Stimulated activated CD8-positive, alpha-beta memory T cell treated with anti-CD3 and anti-CD28 coated beads, Interleukin-4, amount 100 ng/mL, for 1 hour (primary cell): ENCODE measurements at places on chromosomes 1 and 21.

DNA sequence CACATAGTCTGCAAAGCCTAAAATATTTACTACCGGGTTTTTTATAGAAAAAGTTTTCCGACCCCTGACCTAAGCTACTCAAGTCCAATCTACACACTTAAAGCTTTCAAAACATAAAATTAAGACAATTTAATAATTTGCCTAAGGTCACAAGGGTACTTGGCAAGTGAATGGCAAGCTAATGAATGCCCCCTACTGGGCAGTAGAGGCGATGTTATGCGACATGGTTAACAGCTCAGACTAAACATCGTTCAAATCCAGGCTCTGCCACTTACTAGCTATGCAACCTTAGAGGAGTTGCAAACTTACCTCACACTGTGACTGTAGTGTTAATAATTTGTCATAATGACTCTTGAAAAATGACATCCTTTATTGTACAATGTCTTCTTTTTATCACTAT is 317.2 kb upstream of the NFIA start:
- DNase-seq = no peak

- no peak for DNase-seq
Observed at GRCh38 chr1:2404142-2404889, 8.0 kb downstream of the PEX10 start.

DNA sequence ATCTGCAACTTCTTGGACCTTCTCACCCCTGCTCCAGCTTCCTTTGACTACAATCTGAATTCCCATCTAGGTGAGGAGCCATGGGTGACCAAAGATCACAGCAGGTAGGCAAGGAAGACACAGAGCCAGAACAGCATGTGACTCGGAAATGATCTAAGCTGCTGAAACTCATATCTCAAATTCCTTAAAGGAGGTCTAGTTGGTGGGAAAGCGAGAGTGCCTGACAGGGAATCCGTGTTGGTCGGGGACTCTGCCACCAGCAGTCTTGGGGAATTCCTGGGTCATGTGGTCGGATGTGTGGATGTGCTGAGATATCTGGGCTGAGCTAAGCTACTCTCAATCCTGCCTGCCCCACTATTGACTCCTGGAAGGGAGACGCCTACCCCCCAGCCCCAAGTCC is 3.2 kb upstream of the NUAK2 start:
- no peak for DNase-seq

- no peak for DNase-seq
Observed at GRCh38 chr1:63320022-63320721, 2.2 kb upstream of the FOXD3 start.

DNA sequence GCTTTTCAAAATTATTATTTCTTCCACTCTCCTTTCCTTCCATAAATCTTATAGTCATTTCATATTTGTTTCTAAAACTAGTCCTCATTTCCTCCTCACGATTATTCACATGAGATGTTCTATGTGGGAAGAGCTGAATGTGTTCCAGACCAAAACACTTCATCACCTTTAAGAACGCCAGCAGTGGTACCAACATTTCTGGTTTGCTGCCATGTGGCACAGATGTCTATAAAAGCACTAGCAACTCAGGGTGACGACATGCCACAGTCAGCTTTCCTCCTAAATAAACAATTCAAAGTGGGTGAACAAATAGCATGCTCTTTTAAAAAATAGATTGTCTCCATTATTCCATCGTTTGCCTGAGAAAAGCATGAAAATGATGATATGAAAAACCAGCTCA is 1217.8 kb upstream of the ADGRL2 start:
- no peak for DNase-seq

DNA sequence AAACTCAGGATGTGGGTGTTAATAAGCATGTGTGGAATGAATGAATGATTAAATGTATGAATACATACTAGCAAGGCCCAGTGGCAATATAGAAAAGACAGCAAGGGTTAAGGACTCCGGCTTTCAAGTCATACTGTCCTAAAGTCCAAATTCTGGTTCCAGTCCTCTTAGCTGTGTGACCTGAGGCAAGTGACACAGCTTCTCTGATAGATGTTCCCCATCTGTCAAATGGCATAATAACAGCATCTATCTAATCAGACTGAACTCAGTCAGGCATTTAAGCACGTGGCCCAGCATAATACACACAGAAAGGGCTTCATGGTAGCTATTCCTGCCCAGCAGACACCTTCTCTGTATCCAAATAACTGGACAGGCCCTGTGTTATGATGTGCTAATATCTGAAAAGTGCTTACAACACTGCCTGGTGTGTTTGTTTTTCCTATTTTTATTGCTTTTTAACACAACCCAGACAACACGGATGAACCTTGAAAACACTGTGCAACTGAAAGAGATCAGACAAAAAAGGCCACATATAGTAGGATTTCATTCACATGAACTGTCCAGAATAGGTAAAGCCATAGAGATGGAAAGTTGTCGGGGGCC is 12.4 kb downstream of the ASAP3 start:
- DNase-seq = no peak

DNA sequence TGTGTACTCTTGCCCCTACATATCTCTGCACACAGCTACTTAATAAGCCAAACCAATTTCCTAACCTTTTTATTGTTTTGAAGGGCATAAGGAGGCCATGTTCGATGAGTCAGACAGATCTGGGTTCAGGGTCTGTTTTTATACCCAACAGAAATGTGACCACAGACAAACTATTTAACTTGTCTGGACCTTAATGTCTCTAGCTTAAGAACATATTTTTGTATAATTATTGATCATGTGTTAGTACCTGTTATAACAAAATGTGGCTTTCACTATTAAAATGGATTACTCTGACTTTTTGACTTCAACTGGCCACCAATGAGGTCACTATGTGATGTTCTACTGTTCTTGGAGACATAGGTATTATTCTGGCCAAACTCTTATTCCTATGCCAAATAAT is 507.8 kb upstream of the USP24 start:
- no peak for DNase-seq

- DNase-seq = peak; percentile 63
Observed at GRCh38 chr1:15950763-15951295, 25.1 kb downstream of the ZBTB17 start.

- no peak for DNase-seq
Observed at GRCh38 chr1:74205266-74205665, 7.2 kb downstream of the FPGT start.

DNA sequence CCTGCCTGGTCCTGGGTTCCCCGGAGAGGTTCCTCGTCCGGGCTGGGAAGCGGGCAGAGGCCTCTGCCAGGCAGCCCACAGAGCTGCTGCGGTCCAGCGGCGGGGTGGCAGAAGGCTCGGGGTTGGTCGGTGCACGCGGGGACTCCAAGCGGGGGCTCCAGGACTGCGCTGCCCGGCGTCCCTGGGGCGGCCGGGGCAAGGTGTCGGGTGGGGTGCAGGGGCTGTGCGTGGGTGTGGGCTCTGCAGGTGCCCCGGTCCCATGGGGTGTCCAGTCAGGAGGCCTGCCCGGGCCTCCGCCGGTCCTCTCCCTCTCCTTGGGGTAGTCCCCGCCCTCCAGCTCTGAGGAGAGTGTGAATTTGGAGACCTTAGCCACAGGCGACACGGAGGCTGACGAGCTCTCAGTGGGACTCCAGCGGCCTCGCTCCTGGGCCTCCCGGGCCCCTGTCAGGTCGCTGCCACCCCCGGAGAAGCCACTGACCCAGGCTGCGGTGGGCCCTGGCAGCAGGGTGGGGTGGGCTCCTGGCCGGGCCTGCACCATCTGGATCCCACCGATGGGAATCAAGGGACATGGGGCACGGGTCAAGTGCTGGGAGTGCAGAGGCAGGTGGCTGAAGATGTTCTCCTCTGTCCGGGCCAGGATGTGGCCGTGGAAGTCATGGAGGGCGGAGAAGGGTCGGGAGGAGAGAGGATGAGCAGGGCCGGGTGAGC is 26.2 kb upstream of the EDN2 start:
- DNase-seq = no peak

DNA sequence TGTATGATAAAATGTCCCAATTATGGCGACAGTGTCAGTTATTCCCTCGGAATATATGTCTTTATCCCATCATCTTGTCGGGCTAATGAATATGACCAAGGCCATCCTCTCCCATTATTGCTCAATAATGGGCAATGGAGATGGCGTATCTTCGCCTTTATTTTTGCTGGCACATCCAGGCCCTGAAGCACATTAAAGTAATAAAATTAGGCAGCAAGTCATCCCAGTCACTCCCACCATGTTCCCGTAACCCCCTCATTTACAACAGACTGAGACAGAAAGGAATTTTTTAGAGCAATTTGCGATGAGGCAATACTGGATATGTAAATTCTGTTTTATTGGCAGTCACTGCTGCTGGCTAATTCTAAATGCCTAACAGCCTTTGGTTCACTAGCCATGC is 35.3 kb downstream of the CLIC6 start:
- no peak for DNase-seq

- no peak for DNase-seq
Observed at GRCh38 chr1:186869526-186870228, 40.9 kb downstream of the PLA2G4A start.

DNA sequence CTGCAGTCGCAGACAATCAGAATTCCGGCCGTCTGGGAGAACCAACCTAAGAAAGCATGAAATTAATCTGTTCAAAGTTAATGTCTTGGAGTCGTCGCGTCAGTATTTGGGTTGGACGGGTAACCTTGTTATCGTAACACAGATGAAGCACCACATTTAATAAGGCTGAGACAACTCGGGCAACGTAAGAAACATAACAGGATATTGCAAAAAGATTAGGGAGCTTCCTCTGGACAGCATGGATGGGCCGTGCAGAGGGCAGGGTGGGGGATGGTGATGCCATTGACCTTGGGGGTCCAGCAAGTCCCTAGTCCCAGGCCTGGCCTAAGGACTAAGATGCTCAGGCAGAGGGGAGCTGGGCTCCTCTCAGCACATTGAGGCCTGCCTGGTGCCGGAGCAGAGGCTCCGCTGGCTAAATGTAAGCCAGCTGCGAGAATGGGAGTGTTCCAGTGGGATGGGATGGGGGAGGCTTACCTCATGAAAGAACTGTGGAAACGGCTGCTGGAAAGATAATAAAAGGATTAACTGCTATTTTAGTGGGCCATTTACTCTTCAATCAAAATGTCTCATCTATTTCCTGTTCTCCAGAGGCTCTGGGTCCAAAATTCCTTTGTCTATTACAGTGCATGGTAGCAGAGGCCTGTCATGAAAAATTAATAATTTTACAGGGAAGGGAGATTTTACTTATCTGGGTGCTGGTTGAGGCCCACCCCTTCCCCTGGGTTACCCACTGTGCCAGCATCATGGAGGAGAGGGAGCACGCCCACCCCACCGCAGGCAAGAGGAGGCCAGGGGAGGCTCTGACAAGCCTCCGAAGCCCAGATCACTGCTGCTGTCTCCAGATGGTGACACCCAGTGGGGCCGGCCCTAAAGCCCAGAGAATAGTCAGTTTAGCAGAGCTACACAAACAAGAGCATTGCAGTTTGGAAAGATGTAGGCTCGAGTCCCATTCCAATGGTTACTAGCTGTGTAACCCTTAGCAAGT is 131.6 kb downstream of the DMRTB1 start:
- DNase-seq = no peak

GRCh38 chr1:177909416-177909815 is 60.4 kb downstream of the SEC16B start:
- DNase-seq = no peak

DNA sequence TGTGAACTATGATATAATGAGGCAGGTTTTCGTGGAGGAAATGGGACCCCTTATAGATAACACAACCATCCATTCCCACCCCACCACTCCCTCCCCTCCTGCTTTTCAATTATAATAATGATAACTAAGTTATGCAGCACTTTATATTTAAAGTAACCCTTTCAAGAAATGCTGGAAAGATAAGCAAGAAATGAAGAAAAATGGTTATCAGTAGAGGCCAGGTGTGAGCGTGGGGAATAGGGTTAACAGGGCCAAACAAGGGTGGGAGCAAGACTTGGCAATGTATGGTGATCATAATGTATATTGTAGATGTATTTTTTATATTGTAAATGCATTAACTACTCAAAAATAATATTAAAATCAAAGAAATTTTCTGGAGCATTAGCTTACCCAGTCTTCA is 133.4 kb downstream of the PBX1 start:
- DNase-seq = no peak

- no peak for DNase-seq
Observed at GRCh38 chr1:2857521-2857920, 56.0 kb upstream of the TTC34 start.

GRCh38 chr1:226420328-226420727 is 12.4 kb upstream of the PARP1 start:
- no peak for DNase-seq

DNA sequence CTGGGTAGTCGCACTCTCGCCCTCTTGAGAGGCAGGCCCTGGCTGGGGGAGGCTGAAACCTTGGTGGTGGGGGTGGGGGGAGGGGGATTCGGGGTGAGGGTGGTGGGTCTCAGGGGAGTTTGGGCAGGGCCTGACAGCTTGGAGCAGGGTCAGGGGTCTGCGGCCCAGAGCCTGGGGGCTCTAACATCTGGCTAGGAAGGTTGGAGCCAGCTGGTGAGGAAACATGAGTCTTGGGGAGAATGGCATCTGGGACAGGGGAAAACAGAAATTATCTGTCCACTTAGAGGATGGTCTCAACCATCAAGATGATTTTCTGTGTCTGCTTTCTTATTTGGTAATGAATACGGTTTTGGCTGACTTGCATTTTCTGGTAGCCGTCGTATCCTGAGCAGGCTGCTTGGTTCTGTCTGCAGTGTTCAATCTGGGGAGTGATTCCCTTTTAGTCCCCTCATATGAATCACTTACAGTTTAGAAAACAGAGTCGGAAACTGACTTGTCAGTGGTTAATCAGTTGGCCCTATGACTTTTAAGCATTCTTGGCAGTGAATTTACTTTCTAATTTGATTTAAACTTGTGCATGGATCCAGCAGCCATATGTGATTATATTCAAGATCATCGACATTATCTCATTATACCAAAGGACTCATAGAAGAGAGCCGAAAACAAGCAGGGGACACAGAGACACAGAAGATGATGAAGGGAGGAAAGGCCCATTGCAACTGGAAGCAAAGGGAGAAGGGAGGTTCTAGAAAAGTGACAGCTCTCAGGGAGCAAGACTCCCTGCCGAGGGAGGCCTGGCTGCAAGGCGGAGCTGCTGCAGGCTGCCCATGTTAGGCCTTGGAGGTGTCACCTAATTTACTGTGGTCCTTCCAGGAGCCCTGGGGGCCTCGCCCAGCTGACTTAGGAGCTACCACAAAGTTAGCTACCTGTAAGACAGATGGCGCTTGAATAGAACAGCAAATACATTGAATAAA is 237.6 kb downstream of the SDCCAG8 start:
- DNase-seq = no peak

DNA sequence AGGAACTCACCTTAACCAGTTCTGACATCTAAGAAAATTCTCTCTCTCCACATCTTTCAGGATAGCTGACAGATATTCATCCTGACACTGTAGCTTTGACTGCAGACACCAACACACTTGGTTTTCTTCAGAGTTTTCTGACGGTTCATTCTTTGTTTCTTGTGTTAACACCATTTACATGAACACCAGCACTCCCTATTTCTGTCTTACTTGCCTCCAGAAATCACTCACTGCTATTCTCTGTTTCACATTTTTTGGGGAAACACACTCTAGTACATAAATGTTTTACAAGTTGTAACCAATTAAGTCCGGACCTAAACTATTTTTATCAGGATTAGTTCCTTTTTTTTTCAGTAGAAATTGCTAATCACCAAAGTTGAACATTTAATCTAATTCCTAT is 15.4 kb downstream of the FLVCR1 start:
- no peak for DNase-seq

- DNase-seq = no peak
Observed at GRCh38 chr21:42503711-42504110, 7.7 kb upstream of the RSPH1 start.
